PC-3 (cell line): ENCODE measurements at places on chromosomes 4 and X.
A peak's percentile ranks its signal among the peaks of the same experiment; 100 is the strongest.

- DNase-seq: no peak
- H3K36me3 ChIP-seq: no peaks in the 10 kb centered on the region
- H3K27ac ChIP-seq: no peak overlapping the region
- no peak overlapping the region for H3K4me3 ChIP-seq
These were observed 179.0 kb downstream of the COX7B2 start for GRCh38 chr4:46730075-46730474.

DNA sequence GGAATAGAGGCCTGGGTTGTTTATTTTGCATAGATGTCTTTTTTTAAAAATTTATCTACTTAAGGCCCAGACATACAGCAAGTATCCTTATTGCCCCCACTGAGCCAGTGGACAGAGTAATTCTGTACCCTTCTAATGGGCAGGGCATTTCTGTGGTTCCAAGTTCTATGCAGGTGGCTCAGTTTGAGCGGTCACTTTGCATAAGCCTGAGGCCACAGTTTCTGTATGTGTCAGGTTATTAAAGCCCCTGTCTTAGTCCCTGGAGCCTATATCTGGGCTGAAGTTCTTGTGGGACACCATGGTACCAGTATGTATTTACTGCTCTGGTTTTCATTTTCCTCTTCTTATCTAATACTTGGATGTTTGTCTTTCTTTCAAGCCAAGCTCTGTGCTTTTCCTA lies 168.8 kb downstream of the MID1IP1 start:
- no peak overlapping the region for H3K4me3 ChIP-seq
- DNase-seq: no peak
- H3K36me3 ChIP-seq: no peaks in the 10 kb centered on the region
- no peaks in the 10 kb centered on the region for H3K27me3 ChIP-seq
- H3K4me1 ChIP-seq: 0 out of 2 replicates have a peak, but pooled peaks cover 5% of the 10 kb centered on the region
- no peak overlapping the region for H3K27ac ChIP-seq

GRCh38 chr4:149136951-149137620 lies 678.6 kb downstream of the IQCM start:
- no peaks in the 10 kb centered on the region for H3K4me1 ChIP-seq
- H3K4me3 ChIP-seq: no peak overlapping the region
- no peak overlapping the region for H3K27ac ChIP-seq
- DNase-seq: no peak

DNA sequence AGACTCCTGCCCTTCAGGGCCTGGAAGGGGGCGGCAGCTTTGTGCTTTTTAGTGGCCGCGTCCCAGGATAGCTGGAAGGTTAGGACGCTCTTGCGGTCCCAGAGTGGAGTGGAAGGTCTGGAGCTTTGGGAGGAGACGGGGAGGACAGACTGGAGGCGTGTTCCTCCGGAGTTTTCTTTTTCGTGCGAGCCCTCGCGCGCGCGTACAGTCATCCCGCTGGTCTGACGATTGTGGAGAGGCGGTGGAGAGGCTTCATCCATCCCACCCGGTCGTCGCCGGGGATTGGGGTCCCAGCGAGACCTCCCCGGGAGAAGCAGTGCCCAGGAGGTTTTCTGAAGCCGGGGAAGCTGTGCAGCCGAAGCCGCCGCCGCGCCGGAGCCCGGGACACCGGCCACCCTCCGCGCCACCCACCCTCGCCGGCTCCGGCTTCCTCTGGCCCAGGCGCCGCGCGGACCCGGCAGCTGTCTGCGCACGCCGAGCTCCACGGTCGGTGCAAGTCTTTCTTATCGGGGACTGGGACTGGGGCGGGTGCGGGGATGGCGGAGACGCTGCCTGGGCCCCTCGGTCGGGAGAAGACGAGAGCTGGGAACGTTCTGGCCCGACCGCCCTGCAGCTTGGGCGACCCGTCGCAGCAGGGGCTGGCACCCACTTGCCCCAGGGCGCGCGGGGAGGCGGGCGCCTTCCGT lies at the start of gene EDNRA:
Gene EDNRA, plus strand, starts transcription at position 207 of the 686 bp plus-strand sequence. CDS start 4,585 bp downstream, outside the sequence.
- H3K36me3 ChIP-seq: no peaks in the 10 kb centered on the region
- H3K4me3 ChIP-seq: peak within 1 kb of the TSS; percentile 76
- H3K27me3 ChIP-seq: no peaks in the 10 kb centered on the region

- no peaks in the 10 kb centered on the region for H3K27me3 ChIP-seq
- H3K4me3 ChIP-seq: no peak overlapping the region
- H3K36me3 ChIP-seq: peaks cover 5% of the 10 kb centered on the region
These were observed 13.3 kb downstream of the KIAA0232 start for GRCh38 chr4:6795821-6796220.

DNA sequence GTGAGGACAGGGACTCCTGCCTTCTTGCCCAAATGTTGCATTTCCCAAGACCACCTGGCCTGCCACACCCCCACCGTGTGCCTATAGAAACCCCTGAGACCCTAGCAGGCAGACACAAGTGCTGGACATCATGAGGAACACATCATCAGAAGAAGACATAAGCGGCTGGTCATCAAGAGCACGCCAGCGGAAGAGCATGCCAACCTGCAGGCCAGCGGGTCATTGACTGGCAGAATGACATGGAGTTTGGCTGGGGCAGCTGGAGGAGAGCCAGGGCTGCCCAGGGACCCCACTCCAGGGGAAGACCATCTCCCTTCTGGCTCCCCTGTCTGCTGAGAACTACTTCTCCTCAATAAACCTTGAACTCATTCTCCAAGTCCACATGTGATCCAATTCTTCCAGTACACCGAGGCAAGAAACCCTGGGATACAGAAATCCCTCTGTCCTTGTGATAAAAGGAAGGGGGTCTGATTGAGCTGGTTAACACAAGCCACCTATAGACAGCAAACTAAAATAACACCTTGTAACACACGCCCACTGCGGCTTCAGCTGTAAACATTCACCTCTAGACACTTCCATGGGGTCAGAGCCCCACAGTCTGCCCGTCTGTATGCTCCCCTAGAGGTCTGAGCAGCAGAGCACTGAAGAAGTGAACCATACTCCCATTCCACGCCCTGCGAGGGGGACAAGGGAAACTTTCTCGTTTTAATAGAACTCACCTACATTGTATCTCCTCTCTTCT lies 164.8 kb upstream of the EMCN start:
- H3K27me3 ChIP-seq: no peaks in the 10 kb centered on the region
- H3K4me1 ChIP-seq: no peaks in the 10 kb centered on the region
- DNase-seq: no peak
- no peak overlapping the region for H3K27ac ChIP-seq

DNA sequence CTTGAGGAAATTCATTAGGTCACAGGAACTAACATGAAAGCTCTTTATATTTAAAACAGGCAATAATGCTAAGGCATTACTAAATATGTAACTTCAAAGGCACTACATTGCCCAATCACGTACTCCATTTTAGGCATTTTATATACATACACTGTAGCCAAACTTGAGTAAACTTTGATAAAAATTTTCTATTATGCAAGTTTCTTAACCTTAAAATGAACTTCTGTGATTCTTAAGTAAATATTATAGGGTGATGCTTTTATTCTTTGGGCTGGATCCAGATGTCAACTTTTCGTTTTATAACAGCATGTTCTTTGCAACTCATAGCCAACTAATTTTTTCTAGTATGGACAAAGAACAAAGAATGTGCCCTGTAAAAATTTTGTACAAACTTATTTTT lies 28.3 kb upstream of the MAP9 start:
- peak; percentile 7 for DNase-seq
- H3K36me3 ChIP-seq: no peaks in the 10 kb centered on the region
- H3K27ac ChIP-seq: no peak overlapping the region
- no peaks in the 10 kb centered on the region for H3K27me3 ChIP-seq
- peaks cover 7% of the 10 kb centered on the region for H3K4me1 ChIP-seq
- no peak overlapping the region for H3K4me3 ChIP-seq

DNA sequence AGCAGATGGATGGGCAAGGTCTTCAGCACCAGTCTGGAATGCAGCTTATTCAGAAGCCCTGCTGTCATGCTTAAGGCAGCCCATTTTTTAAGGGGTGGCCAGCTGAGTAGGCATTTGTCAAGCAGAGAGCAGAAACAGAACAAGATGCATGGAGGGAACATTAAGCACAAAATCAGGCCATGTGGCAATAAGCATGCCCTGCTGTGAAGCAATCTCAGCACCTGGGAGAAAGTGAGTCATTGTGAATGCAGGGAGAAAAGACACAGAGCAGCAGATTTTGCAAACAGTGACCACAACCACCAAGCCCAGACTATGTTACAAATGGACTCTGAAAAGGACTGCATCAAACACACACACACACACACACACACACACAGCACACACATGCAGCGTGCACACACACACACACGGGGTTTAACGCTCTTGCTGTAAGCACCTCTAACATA lies 94.1 kb upstream of the GALNT7 start:
- H3K4me3 ChIP-seq: no peak overlapping the region
- H3K36me3 ChIP-seq: no peaks in the 10 kb centered on the region
- H3K27me3 ChIP-seq: no peaks in the 10 kb centered on the region
- H3K27ac ChIP-seq: peak overlapping the region; percentile 52

DNA sequence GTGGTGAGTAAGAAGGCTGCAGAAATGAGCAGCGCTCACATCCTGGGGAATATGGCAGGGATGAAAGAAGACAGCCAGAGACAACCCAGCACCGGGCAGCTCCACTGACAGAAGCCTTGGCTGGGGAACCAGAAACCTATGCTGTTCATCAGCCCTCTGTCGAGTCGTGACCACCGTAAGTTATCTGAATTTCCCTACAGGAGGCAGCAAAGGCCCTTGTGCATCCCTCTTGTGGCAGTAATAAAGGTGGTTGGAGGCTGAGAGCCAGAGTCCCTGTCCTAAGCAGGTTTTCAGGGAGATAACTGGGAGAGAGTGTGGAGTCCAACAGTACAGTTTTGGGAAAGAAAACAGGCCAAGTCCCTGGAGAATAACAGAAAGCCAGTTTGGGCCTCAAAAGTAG lies 194.0 kb upstream of the BOD1L1 start:
- no peaks in the 10 kb centered on the region for H3K4me1 ChIP-seq
- no peaks in the 10 kb centered on the region for H3K36me3 ChIP-seq
- H3K27me3 ChIP-seq: no peaks in the 10 kb centered on the region

GRCh38 chr4:45668128-45668527 lies 455.7 kb downstream of the GABRG1 start:
- no peak for DNase-seq
- no peaks in the 10 kb centered on the region for H3K27me3 ChIP-seq
- no peak overlapping the region for H3K4me3 ChIP-seq
- no peaks in the 10 kb centered on the region for H3K36me3 ChIP-seq
- no peaks in the 10 kb centered on the region for H3K4me1 ChIP-seq
